SK-N-SH (cell line): ENCODE measurements at places on chromosomes 6 and 20. TPM values are rescaled to one million over a fixed set of nuclear protein-coding genes. Genes with fewer than 3 reads are reported as not detected.

DNA sequence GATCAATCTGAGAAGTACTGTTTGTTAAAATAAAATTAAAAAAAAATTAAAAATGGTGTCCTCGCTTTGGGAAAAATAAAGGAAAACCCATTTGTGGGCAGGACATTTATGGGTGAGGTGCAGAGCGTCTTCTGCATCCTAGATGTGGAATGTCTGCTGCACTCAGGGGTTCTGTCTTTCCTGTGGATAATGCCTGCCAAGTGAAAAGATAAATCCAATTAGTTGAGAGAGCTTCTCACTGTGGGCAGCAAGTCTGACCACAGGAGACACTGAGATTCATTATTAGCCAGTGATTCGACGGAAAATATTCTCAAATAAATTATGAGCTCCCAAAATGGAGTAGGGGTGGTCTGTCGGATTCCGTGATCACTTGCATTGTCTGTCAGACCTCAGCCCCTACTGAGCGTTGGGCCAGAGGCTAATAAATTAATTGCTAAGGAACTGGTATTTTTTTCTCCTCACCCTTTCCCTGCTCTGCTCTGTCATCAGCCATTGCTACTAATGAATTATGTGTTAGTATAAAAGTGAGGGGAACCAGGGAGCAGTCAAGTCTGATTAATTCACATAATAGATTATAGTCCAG lies 10.0 kb downstream of the GMPR start:
- no peak for DNase-seq
- H3K27me3 ChIP-seq, result no peaks in the 10 kb centered on the region
- H3K36me3 ChIP-seq, result peaks cover 4% of the 10 kb centered on the region; the same call in 1 of the 2 replicates
- no peak overlapping the region for H3K27ac ChIP-seq

RAB44 gene
- 0.10 and 0.12 TPM in 2 replicates for polyA plus RNA-seq

GRCh38 chr6:66336176-66336575 lies 629.1 kb upstream of the EYS start:
- no peaks in the 10 kb centered on the region for H3K27me3 ChIP-seq
- no peaks in the 10 kb centered on the region for H3K4me1 ChIP-seq
- H3K27ac ChIP-seq, result no peak overlapping the region
- no peaks in the 10 kb centered on the region for H3K36me3 ChIP-seq
- no peak overlapping the region for H3K4me3 ChIP-seq

- H3K27ac ChIP-seq, result no peak overlapping the region
- H3K36me3 ChIP-seq, result peaks cover 41% of the 10 kb centered on the region
- H3K27me3 ChIP-seq, result no peaks in the 10 kb centered on the region
- peaks cover 4% of the 10 kb centered on the region for H3K4me1 ChIP-seq
- no peak overlapping the region for H3K4me3 ChIP-seq
Measured at GRCh38 chr6:158468666-158469065, 91.2 kb upstream of the TMEM181 start.

DNA sequence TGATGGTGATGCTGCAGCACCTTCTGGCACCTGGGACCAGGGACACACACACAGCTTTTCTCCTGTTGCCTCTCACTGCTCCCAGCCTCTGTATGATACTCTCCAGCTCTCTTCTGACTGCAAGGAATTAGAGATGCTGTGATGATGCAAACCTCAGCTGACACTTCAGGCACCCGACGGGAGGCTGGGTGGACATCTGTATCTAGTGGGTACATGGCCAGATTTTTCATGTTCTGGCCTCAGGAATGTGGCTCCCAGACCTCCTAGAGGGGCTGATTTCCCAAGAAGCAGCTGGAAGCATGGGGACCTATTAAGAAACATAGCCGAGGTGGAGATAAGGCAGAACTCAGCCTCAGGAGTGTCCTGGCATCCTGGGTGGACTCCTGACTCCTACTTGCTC lies 6.8 kb upstream of the EPB41L1 start:
- no peak overlapping the region for H3K4me3 ChIP-seq
- H3K36me3 ChIP-seq, result no peaks in the 10 kb centered on the region
- H3K27ac ChIP-seq, result no peak overlapping the region

GRCh38 chr6:101626269-101626668 lies 232.8 kb downstream of the GRIK2 start:
- no peak overlapping the region for H3K27ac ChIP-seq
- no peak overlapping the region for H3K4me3 ChIP-seq
- H3K27me3 ChIP-seq, result no peaks in the 10 kb centered on the region
- no peaks in the 10 kb centered on the region for H3K36me3 ChIP-seq

GABRR1 gene
- not detected in 2 replicates for polyA plus RNA-seq

DNA sequence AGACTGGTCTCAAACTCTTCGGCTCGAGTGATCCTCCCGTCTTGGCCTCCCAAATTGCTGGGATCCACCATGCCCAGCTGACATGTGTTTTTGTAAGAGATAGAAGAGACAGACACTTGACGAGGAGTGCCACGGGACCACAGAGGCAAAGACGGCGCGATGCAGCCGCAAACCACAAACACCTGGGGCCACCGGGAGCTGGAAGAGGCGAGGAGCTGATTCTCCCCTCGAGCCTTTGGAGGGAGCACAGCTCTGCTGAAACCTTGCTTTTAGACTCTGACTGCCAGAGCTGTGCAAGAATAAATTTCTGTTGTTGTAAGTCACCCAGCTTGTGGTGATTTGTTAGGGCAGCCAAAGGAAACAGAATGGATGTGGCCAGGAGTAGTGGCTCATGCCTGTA lies 46.9 kb downstream of the TFAP2C start:
- DNase-seq, result no peak
- no peak overlapping the region for H3K4me3 ChIP-seq
- H3K4me1 ChIP-seq, result peaks cover 2% of the 10 kb centered on the region; the same call in 1 of the 2 replicates
- no peaks in the 10 kb centered on the region for H3K36me3 ChIP-seq

GRCh38 chr20:9241232-9241692 lies 172.4 kb downstream of the PLCB4 start:
- H3K36me3 ChIP-seq, result no peaks in the 10 kb centered on the region
- H3K4me3 ChIP-seq, result no peak overlapping the region
- peaks cover 12% of the 10 kb centered on the region for H3K4me1 ChIP-seq
- no peak for DNase-seq
- H3K27ac ChIP-seq, result peak overlapping the region; percentile 25; the same call in 1 of the 2 replicates

GRCh38 chr6:26045928-26046368 lies 41.3 kb upstream of the HFE start:
- DNase-seq, result no peak
- no peaks in the 10 kb centered on the region for H3K36me3 ChIP-seq
- peaks cover 12% of the 10 kb centered on the region for H3K4me1 ChIP-seq
- H3K27ac ChIP-seq, result peak overlapping the region; percentile 79

DNA sequence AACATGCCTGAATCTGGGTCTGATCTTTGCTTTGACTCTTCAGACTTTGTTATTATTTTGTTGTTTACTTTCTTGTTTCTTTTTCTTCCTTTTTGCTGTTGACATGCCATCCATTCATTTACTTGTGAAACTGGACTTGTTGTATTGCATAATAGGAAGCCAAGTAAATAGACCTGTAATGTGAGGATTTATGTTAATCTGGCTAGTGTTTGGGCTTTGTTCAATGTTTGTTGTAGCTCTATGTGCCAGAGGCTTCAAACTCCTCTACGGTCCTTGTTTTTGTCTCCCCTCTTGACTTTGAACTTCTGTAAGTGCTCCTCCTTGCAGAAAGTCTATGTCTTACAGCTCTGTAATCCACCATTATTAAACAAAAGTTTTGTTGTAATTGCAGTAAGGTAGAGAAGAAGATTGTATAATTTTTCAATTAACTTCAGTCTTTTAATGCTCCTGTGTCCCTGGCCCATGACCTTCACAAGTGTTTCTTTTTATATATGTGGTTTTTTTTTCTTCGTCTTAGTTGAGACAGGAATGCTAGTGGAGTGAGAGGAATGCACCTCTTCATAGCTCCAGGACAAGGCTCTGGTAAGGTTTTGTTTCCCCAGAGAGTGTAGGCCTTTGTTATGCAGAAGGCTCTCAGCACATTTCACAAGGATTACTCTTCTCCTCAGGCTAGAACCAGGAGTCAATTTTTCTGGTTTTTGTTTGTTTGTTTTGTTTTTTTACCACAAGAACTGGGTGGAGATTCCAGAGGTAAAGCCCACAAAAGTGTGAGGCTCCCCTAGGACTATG lies 1061.8 kb upstream of the CITED2 start:
- H3K27me3 ChIP-seq, result no peaks in the 10 kb centered on the region
- no peak overlapping the region for H3K4me3 ChIP-seq
- DNase-seq, result no peak
- H3K36me3 ChIP-seq, result no peaks in the 10 kb centered on the region
- peaks cover 2% of the 10 kb centered on the region; the same call in 1 of the 2 replicates for H3K4me1 ChIP-seq

- no peaks in the 10 kb centered on the region for H3K36me3 ChIP-seq
- H3K4me3 ChIP-seq, result no peak overlapping the region
- H3K27me3 ChIP-seq, result no peaks in the 10 kb centered on the region
- DNase-seq, result no peak
Measured at GRCh38 chr6:16800942-16801341, 39.7 kb upstream of the ATXN1 start.

- no peak overlapping the region for H3K27ac ChIP-seq
- no peak overlapping the region for H3K4me3 ChIP-seq
- no peaks in the 10 kb centered on the region; the same call in 1 of the 2 replicates for H3K4me1 ChIP-seq
- no peaks in the 10 kb centered on the region for H3K36me3 ChIP-seq
- no peak for DNase-seq
Measured at GRCh38 chr6:18359237-18359885, 27.8 kb upstream of the RNF144B start.

GRCh38 chr20:38672504-38672903 lies 51.8 kb upstream of the SLC32A1 start:
- H3K27me3 ChIP-seq, result peaks cover 6% of the 10 kb centered on the region
- no peak for DNase-seq
- no peak overlapping the region for H3K4me3 ChIP-seq
- H3K36me3 ChIP-seq, result no peaks in the 10 kb centered on the region
- H3K27ac ChIP-seq, result no peak overlapping the region
- H3K4me1 ChIP-seq, result peaks cover 15% of the 10 kb centered on the region; the same call in 1 of the 2 replicates

GRCh38 chr6:44511126-44511525 lies 123.6 kb downstream of the CDC5L start:
- no peaks in the 10 kb centered on the region for H3K36me3 ChIP-seq
- no peaks in the 10 kb centered on the region for H3K27me3 ChIP-seq
- H3K4me1 ChIP-seq, result peaks cover 5% of the 10 kb centered on the region; the same call in 1 of the 2 replicates
- H3K27ac ChIP-seq, result no peak overlapping the region
- no peak for DNase-seq
